Activated CD8-positive, alpha-beta T cell treated with anti-CD3 and anti-CD28 coated beads, Interleukin-2, amount 10 ng/mL, durations not matched to agents 7 days and 5 days (primary cell): ENCODE measurements at places on chromosomes 11 and 22.
A peak's percentile ranks its signal among the peaks of the same experiment; 100 is the strongest.

- DNase-seq: no peak
Observed at GRCh38 chr11:133918608-133919260, 38.0 kb downstream of the IGSF9B start.

DNA sequence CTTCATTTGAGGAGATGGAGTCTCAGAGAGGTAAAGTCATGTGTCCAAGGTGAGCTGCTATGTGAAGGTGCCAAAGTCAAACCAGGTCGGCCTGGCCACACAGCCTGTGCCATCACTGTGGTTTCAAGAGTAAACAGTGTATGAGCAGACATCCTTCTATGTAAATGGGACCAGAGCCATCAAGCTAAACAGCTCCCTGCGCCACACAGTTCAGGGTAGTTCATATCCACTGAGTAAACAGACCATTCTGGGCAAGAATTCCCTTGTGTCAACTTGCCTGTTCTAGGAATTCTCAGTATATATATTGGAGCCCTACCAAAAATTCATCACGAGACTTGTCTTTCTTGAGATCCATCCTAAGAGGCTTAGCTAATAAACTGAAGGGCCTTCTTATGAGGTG lies 77.5 kb downstream of the AMOTL1 start:
- no peak for DNase-seq

GRCh38 chr22:23893121-23893944 lies 850 bp upstream of the MIF start:
- no peak for DNase-seq

DNA sequence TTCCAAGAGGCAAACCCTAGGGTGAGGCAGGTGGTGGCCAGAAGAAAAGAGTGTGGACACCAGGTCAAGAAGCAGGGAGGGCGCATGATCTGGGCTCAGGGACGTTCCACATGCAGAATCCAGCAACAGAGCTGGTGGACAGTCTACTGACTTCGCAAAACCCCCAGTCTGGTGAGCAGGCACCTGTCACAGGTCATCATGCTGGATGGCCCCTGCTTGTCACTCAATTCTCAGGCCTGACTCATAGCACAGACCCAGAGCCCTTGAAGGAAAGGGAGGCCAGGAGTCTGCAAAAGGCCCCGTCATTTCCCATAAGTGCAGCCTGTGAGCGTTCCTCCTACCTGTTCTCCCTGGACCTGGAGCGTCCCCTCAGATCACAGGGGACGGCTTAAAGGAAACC lies 18.2 kb downstream of the APOL4 start:
- no peak for DNase-seq

GRCh38 chr11:60378354-60378753 lies at the start of gene MS4A7:
TSS of gene MS4A7 (plus strand) at chr11:60378532. CDS start at chr11:60383142, 4,610 bp downstream.
- no peak for DNase-seq

DNA sequence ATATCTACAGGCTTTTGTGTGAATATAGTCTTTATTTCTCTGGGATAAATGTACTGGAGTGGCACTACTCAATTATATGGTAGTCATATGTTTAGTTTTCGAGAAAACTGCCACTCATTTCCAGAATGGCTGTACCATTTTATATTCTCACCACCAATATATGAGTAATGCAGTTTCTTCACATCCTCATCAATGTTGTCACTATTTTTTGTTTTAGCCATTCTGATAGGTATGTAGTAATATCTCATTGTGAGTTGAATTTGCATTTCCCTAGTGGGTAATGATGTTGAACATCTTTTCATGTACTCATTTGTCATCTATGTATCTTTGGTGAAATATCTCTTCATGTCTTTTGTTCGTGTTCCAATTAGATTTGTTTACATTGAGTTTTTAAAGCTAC lies 18.0 kb downstream of the ACRV1 start:
- DNase-seq: no peak

DNA sequence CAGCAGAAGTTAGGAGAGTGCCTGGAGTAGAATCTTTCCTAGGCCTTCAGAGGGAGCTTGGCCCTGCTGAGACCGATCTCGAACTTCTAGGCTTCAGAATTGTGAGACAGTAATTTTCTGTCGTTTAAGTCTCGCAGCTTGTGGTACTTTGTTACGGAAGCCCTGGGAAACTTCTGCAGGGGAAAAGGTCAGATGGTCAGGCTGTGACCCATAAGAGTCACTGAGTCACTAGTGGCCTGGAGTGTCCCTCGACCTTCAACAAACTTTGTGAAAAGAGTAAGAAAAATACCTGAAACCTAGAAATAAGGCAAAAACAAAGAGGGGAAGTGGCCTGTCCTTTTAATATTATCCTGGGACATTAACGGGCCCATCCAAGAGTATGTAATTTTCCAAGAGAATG lies 34.6 kb downstream of the CSNK2A3 start:
- DNase-seq: no peak

- DNase-seq: no peak
Observed at GRCh38 chr22:46622081-46622521, 1.9 kb downstream of the GRAMD4 start.

DNA sequence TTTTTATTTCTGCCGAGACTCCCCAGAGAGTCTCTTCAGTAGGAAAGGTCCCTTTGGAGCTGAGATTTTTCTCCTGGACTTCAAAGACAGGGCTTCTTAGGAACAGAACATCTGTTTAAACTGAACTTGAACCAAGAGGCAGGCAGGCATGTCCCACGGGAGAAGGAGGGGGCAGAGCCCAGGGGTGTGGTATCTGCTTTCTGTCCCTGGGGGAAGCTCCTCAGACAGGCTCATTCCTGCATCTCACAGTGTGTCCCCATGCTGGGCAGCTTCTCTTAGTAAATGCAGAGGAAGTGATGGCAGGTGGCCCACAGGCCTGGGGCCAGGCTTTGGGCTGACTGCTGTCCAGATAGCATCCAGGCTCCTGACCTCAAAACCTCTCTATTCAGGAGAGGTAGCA lies 47.3 kb downstream of the TSPAN18 start:
- DNase-seq: no peak

GRCh38 chr11:124748481-124749343 lies 3.3 kb downstream of the VSIG2 start:
- no peak for DNase-seq

DNA sequence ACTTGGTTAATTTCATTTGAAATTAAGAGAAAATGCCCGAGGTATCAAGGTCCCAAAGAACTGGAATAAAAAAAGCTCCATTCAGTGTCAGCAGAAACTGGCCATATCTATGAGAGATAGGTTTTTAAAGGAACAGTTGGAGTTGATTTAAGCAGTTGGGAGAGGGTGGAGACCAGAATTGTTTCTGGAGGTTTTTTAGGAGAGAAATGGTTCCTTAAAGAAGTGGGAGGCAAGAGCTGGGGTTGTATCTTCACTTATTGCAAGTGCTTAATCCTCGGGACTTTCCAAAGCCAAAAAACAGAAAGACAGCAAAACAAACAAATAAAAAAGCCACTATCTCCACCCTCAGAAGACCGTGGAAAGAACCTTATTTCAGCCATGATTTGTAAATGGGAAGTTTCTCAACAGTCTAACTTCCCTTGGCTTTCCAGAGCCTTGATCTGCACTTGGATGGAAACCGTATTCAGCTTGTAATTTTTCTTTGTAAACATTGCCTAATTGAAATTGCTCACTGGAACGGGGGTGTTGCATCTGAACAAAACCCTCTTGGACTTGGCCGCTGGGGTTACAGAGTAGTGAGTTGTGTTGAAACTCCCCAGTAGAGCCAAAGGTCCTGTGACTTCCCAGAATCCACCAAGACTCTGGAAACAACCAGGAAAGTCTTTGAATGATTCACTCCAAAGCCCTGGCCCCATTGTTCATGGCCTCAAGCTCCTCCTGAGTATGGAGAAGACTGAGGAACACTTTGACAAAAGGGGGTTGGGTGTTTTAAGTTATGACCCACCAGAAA lies 115.6 kb downstream of the SLC1A2 start:
- no peak for DNase-seq

GRCh38 chr11:76251576-76251975 lies 45.3 kb upstream of the WNT11 start:
- DNase-seq: no peak

DNA sequence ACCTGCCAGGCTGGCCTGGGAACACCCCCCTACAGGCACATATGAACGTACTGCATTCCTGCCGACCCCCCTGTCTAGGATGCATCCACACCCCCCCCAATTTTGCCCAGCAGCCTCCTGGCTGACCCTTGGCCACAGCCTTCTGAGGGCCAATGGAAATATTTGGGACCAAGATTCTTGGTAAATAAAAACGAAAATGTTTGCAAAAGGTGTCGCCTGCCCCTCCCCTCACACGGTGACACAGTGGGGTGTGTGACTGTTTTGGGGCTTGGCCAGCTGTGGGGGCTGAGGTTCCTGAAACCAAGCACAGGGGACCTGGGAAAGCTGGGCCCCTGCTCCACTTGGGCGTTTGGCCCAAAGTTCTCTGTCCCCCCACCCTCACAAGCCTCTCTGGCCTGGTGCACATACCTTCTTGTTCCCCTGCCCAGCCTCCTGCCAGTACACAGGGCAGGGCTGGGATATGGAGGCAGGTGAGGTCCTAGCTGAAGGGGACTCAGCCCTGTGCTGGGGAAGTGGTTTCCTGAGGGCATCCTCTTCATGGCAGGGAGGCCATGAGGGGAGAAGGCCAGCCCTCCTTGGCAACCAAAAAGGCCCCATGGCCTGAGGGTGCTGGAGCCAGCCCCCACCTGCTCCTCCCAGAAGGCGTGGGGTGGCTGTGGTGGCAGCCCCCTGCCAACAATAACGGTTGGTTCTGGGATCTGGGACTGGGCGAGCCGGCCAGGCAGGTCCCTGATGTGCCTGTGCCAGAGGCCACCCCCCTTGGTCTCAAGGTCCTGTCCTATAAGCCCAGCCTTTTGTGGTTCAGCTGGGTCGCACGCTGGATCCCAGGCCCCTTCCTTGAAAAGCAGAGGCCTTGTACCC lies 2.1 kb upstream of the CRACR2B start:
- DNase-seq: no peak

GRCh38 chr11:23192256-23192655 lies 332.0 kb upstream of the CCDC179 start:
- DNase-seq: no peak

DNA sequence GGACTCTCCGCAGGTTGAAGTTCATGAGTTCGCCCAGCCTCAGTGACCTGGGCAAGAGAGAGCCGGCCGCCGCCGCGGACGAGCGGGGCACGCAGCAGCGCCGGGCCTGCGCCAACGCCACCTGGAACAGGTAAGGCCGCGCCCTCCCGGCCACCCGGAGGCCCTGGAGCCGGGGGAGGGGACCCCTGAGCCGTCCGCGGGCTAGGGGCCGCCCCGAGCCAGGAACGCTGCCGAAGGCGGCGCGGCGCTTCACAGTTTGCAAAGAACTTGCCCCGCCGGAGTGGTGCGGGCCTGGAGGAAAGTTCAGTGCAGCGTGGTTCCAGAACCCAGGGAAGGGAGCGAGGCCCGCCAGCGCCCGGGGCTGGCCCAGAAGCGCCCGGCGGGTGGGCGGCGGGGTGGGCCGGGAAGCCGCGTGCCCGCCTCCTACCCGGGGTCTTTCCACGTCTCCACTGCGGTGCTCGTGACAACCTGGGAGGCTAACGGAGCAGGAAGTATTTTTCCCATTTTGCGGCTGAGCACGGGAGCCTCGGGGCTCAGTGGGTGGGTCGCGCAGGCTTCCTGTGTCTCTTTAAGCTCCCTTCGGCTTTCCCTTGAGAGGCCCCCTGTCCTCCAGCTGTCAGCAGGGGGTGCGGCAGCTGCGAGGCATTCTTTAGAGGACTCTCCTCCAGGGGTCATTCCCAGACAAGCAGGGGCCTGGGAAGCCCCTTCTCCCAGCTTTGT lies 635 bp downstream of the PRR5 start:
- no peak for DNase-seq

GRCh38 chr11:122271745-122272144 lies 155.7 kb upstream of the BLID start:
- DNase-seq: no peak

DNA sequence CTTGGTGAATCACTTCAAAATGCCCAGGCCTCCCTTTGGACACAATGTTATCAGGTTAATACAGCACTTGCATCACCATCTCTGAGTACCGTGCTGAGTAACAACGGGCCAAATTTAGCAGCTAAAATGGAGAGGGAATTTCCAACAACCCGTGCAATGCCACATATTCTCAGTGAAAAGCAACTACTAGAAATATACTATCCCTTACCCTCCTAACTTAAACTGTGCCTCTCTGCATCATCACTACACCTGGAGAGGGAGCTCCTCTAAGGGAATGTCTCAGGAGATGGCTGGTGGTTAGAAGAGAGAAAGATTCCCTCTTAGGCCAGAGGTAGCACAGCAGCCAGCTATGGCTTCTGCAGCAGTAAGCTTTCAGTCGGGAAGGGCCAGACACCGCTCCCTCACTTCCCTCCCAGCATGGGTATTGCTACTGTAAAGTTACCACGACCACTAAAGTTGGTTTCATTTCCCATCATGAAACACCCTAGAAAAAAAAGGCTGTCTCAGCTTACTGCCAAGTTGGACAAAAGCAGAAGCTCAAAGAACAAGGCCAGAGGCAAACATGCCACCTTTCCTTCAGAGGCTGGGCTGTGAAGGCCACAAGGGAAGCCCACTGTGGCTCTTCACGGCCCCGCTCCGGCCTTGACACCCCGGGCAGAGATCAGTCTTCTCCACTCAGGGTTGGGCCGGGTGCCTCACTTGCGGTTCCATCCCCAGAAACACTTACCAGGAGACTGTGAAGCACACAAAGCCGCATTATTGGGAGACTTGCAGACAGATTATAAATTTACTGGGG lies 3.9 kb downstream of the MAML2 start:
- DNase-seq: peak; percentile 67

DNA sequence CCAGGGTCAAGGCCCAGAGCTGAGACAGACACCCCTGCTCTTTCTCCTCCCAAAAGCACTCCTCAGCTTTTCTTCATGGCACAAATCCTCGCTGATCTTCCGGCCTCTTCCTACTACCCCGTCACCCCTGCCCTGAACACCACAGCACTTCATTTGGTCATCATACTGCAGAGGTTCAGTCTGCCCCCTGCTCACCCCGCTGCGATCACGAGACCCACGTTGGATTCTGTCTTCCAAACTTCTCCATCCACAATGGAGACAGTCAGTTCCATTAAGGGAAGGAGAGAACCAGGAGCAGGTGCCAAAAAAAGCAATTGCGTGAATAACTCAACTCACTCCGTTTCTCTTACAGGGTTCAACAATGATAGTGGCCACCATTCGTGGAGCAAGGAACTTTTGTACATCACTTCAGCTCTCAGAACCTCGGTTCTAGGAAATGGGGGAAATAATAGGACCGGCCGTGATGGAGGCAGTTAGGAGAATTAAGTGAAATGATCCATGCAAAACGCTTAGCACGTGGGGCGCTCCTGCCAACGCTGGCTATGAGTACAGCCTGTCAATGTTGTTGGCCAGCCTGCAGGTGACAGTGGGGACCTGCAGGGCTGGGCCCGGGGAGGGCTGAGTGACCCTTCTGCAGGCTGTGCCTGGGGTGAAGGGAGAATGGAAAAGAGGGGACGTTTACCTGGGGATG lies 45.9 kb downstream of the MN1 start:
- DNase-seq: no peak

GRCh38 chr11:26470992-26471391 lies 101.1 kb downstream of the MUC15 start:
- DNase-seq: no peak

GRCh38 chr11:118435290-118435892 lies 901 bp upstream of the KMT2A start:
- peak; percentile 77 for DNase-seq
